ENCODE measurements at places on chromosomes 2 and 18.

- no peak for DNase-seq
These were observed 23.8 kb downstream of the GALNT5 start for GRCh38 chr2:157281316-157281715.

GRCh38 chr2:101991721-101992145 lies at the start of gene IL1R2:
TSS of gene IL1R2 (plus strand) at chr2:101991960. CDS start at chr2:102008576, 16,616 bp downstream.
- DNase-seq: no peak

- no peak for DNase-seq
These were observed 88.8 kb downstream of the INHBB start for GRCh38 chr2:120434492-120435308.

DNA sequence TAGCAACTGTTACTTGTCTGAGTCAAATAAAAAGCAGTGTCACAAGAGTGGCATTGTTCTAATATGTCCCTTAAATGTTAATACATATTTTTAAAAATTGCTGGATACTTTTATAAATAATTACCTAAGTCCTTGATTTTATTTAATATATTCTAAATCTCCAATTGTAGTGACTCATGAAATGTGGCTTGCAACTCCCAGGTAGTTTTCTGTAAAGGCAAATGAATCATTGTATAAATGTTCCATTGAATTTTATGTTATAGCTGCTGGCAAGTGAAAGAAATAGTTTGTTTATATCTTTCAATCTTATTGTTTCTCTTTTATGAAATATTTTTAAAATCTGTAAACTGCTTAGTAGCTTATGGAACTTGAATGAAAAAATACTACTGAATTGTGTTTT lies 32.7 kb upstream of the C1GALT1C1L start:
- no peak for DNase-seq

- no peak for DNase-seq
These were observed 21.4 kb upstream of the STON1 start for GRCh38 chr2:48508461-48509124.

- no peak for DNase-seq
These were observed 334.6 kb upstream of the LRATD1 start for GRCh38 chr2:14297906-14298305.

GRCh38 chr2:42317486-42317885 lies 43.5 kb downstream of the COX7A2L start:
- DNase-seq: no peak

DNA sequence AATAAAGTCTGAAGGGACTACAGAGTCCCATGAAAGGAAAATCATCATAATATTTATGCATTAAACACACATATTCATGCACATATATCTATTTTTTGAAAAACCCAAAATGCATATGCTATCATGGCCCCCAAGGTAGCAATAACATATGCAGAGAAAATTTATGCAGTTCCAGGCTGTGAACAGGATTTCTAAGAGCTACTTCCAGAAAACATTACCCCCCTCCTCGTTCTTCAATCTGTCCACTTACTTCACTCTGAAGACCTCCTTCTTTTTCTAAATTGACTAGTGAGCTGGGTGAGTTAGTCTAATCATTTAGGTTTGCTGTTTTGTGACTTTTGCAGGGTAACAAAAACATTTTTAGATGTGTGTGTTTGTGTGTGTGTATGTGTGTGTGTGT lies 376.4 kb upstream of the ZEB2 start:
- no peak for DNase-seq

- DNase-seq: no peak
These were observed 89.9 kb downstream of the INHBB start for GRCh38 chr2:120435671-120436459.

- no peak for DNase-seq
These were observed 3.4 kb downstream of the IRS1 start for GRCh38 chr2:226796012-226796839.

GRCh38 chr2:45418532-45418931 lies 192.5 kb downstream of the SRBD1 start:
- no peak for DNase-seq

GRCh38 chr2:128769457-128770142 lies 450.9 kb upstream of the HS6ST1 start:
- DNase-seq: no peak

GRCh38 chr2:128425731-128426620 lies 107.3 kb upstream of the HS6ST1 start:
- DNase-seq: no peak

- DNase-seq: no peak
These were observed 35.1 kb downstream of the EVA1A start for GRCh38 chr2:75525434-75526310.
